Endothelial cell (in vitro differentiated cells): ENCODE measurements at places on chromosomes 7 and 10. TPM values are rescaled to one million over a fixed set of nuclear protein-coding genes. Genes with fewer than 3 reads are reported as not detected.

Gene PIK3CG
- 2.4 TPM for total RNA-seq

Gene PDE6C
- not detected for total RNA-seq

Gene GBX1
- 13.8 TPM for total RNA-seq

Gene CELF2
- total RNA-seq: 27.5 TPM

Gene CHST3
- total RNA-seq: 3.8 TPM

- H3K27me3 ChIP-seq: peaks cover 4% of the 10 kb centered on the region
- no peak overlapping the region for H3K27ac ChIP-seq
- no peaks in the 10 kb centered on the region for H3K36me3 ChIP-seq
- no peaks in the 10 kb centered on the region for H3K4me1 ChIP-seq
- H3K4me3 ChIP-seq: no peak overlapping the region
Observed at GRCh38 chr10:8137726-8138125, 83.2 kb downstream of the GATA3 start.

- H3K27me3 ChIP-seq: peaks cover 14% of the 10 kb centered on the region
- no peak overlapping the region for H3K27ac ChIP-seq
- peak overlapping the region; percentile 99 for H3K4me3 ChIP-seq
- DNase-seq: peak; percentile 54
- H3K4me1 ChIP-seq: peaks cover 26% of the 10 kb centered on the region
Observed at GRCh38 chr7:139775829-139776266, 1.9 kb downstream of the HIPK2 start.

- H3K36me3 ChIP-seq: no peaks in the 10 kb centered on the region
- no peak overlapping the region for H3K27ac ChIP-seq
- DNase-seq: no peak
- H3K27me3 ChIP-seq: peaks cover 3% of the 10 kb centered on the region
Observed at GRCh38 chr7:72219500-72219899, 192.6 kb downstream of the CALN1 start.

GRCh38 chr10:88463811-88464210 lies 119.3 kb downstream of the RNLS start:
- peaks cover 12% of the 10 kb centered on the region for H3K4me1 ChIP-seq
- H3K4me3 ChIP-seq: no peak overlapping the region
- DNase-seq: no peak
- no peaks in the 10 kb centered on the region for H3K27me3 ChIP-seq
- H3K36me3 ChIP-seq: no peaks in the 10 kb centered on the region

- peaks cover 12% of the 10 kb centered on the region for H3K27me3 ChIP-seq
- DNase-seq: peak; percentile 74
- H3K4me1 ChIP-seq: peaks cover 7% of the 10 kb centered on the region
- no peak overlapping the region for H3K27ac ChIP-seq
Observed at GRCh38 chr10:132396494-132397035, 435 bp upstream of the PWWP2B start.

GRCh38 chr7:47804767-47805545 lies 143.3 kb downstream of the PKD1L1 start:
- DNase-seq: no peak
- H3K27ac ChIP-seq: no peak overlapping the region
- peaks cover 13% of the 10 kb centered on the region for H3K4me1 ChIP-seq

DNA sequence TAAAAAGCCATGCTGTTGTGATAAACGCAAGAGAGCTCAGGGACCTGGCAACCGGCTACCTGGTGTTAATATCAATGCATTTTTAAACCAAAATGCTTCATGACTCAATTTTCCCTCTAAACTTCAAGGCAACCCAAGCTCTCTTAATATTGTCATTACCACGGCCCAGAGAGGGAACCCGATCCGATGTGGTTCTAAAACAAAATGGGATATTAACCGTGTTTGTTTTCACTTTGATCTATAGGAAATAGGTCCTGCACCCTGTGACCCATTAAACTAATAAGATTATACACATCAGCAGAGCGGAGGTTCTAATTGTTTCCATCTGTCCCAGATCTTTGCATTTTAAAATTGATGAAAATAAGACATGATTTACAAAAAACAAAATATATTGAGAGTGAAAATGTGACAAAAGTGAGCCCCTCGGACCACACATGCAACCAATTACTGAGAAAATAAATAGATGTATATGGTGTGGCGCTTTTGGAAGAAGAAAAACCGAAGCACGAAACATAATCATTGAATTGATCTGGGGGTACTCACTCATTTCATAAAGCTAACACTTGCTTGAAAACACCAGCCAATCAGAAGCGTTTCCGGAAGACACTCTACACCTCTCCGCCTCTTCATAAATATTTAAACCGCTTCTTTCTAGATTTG lies 290.3 kb upstream of the NFE2L3 start:
- H3K36me3 ChIP-seq: no peaks in the 10 kb centered on the region
- peaks cover 25% of the 10 kb centered on the region for H3K4me1 ChIP-seq
- H3K27me3 ChIP-seq: peaks cover 5% of the 10 kb centered on the region
- no peak for DNase-seq
- H3K27ac ChIP-seq: no peak overlapping the region

GRCh38 chr10:47451998-47452494 lies 31.9 kb downstream of the ANXA8 start:
- no peak for DNase-seq
- peaks cover 17% of the 10 kb centered on the region for H3K27me3 ChIP-seq
- H3K36me3 ChIP-seq: peaks cover 5% of the 10 kb centered on the region
- H3K27ac ChIP-seq: no peak overlapping the region
- no peak overlapping the region for H3K4me3 ChIP-seq

DNA sequence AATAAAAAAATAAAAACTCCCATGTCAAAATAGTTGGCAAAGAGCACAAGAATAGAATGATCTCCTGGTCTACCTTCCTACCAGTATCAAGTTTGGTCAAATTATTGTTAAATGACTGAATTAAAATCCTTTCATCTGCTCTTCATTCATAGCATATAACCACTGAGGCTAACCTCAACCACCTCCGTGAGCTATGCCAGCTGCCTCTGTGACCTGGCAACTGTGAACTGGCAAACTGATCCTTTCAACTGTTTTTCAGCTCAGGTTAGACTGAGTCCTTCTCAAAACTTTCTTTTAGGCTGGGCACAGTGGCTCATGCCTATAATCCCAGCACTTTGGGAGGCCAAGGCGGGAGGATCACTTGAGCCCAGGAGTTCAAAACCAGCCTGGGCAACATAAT lies 36.1 kb downstream of the NUDCD3 start:
- H3K4me1 ChIP-seq: no peaks in the 10 kb centered on the region
- no peak overlapping the region for H3K4me3 ChIP-seq
- peaks cover 2% of the 10 kb centered on the region for H3K27me3 ChIP-seq
- no peak overlapping the region for H3K27ac ChIP-seq
- peaks cover 8% of the 10 kb centered on the region for H3K36me3 ChIP-seq

- no peak overlapping the region for H3K4me3 ChIP-seq
- no peaks in the 10 kb centered on the region for H3K36me3 ChIP-seq
- no peaks in the 10 kb centered on the region for H3K4me1 ChIP-seq
Observed at GRCh38 chr10:49139846-49140195, 6.0 kb upstream of the FAM170B start.

DNA sequence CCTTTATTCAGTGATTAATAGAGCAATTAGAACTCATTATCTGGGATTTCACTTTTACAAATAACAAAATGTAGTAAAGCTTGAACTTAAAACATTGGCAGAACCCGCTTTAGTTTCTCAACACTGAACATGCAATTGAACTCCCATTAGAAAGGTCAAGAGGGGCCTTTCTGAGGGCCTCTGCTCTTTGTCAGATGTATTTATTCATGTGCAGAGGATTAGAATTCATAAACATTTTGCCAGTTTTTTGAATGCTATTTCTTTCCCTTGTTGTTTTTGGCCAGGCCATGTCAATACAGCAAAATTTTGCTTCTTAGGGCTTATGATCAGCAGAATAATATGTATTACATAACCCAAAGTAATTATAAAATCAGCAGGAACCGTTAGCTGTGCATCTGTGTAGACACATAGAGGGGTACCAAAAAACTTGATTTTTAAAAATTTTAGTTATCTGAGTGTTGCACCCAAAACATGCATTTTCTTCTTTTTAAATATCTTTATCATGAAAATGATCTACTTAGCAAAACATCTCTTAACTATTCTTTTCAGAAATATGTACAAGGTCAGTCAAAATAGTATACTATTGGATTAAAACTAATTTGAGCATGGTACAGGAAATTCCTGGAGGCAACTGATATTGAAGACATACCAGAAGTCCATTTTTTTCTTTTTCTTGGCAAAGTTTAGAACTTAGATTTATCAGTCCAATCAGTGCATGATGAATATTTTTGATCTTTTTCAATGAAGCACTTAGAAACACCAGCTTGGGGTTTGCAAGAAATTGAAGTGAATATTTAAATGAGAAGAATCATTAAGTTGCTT lies 177.5 kb downstream of the TWIST1 start:
- no peak for DNase-seq
- no peak overlapping the region for H3K27ac ChIP-seq
- no peaks in the 10 kb centered on the region for H3K36me3 ChIP-seq

- H3K4me1 ChIP-seq: peaks cover 5% of the 10 kb centered on the region
- H3K4me3 ChIP-seq: no peak overlapping the region
- no peak for DNase-seq
- H3K36me3 ChIP-seq: no peaks in the 10 kb centered on the region
- no peak overlapping the region for H3K27ac ChIP-seq
Observed at GRCh38 chr10:71804077-71804476, 30.8 kb upstream of the VSIR start.

- H3K27me3 ChIP-seq: no peaks in the 10 kb centered on the region
- H3K4me1 ChIP-seq: no peaks in the 10 kb centered on the region
- H3K4me3 ChIP-seq: no peak overlapping the region
- H3K27ac ChIP-seq: no peak overlapping the region
- no peak for DNase-seq
- H3K36me3 ChIP-seq: no peaks in the 10 kb centered on the region
Observed at GRCh38 chr7:25262586-25262985, 34.3 kb upstream of the NPVF start.

GRCh38 chr7:64882341-64883112 lies 20.5 kb upstream of the ZNF273 start:
- DNase-seq: peak; percentile 29
- peaks cover 25% of the 10 kb centered on the region for H3K27me3 ChIP-seq
- H3K4me3 ChIP-seq: peak overlapping the region; percentile 59

- H3K27ac ChIP-seq: peak overlapping the region; percentile 52
- DNase-seq: no peak
- H3K4me1 ChIP-seq: peaks cover 8% of the 10 kb centered on the region
Observed at GRCh38 chr10:119457966-119458766, 84.4 kb downstream of the RGS10 start.

DNA sequence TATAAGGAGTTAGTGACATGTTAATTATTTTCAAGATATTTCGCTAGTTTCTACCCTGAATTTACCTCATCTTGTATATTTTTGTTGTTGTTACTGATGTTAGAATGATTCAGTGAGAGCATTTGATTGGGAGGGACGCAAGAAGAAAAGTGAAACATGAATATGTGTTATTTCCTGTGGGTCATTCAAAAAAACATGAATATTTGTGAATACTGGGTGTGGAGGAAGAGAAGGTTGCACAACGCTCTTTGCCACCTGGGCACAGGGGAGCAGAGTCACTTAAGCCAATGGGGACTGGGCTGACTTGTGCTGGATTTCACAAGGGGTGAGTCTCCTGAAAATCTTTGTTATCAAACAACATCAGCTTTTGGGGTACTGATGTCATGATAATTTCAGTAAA lies 39.5 kb downstream of the AGK start:
- H3K4me3 ChIP-seq: no peak overlapping the region
- H3K4me1 ChIP-seq: no peaks in the 10 kb centered on the region
- H3K36me3 ChIP-seq: peaks cover 10% of the 10 kb centered on the region
- no peak overlapping the region for H3K27ac ChIP-seq

GRCh38 chr7:127437837-127438236 lies 45.3 kb upstream of the ZNF800 start:
- H3K27me3 ChIP-seq: no peaks in the 10 kb centered on the region
- H3K4me1 ChIP-seq: no peaks in the 10 kb centered on the region
- no peak overlapping the region for H3K4me3 ChIP-seq
- H3K36me3 ChIP-seq: no peaks in the 10 kb centered on the region
- no peak overlapping the region for H3K27ac ChIP-seq

DNA sequence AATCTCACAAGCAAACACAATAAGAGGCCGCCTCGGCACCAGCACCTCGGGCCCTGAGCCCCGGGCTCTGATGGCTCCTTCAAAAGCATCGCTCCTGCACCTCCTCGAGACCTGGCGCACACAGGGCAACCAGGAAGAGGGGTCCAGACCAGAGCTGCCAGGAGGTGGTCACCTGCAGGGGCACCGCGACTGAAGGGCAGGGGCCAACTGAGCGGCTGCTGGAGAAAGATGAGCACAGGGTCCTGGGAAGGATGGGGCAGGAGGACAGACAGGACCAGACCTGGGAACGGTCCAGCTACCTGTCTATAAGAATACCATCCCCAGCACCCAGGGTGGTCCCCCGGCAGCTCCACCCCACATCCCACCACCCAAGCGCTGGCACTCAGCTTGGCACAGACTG lies 20.8 kb downstream of the MAD1L1 start:
- no peak overlapping the region for H3K27ac ChIP-seq
- H3K4me3 ChIP-seq: no peak overlapping the region
- H3K27me3 ChIP-seq: peaks cover 7% of the 10 kb centered on the region
- peaks cover 52% of the 10 kb centered on the region for H3K36me3 ChIP-seq

DNA sequence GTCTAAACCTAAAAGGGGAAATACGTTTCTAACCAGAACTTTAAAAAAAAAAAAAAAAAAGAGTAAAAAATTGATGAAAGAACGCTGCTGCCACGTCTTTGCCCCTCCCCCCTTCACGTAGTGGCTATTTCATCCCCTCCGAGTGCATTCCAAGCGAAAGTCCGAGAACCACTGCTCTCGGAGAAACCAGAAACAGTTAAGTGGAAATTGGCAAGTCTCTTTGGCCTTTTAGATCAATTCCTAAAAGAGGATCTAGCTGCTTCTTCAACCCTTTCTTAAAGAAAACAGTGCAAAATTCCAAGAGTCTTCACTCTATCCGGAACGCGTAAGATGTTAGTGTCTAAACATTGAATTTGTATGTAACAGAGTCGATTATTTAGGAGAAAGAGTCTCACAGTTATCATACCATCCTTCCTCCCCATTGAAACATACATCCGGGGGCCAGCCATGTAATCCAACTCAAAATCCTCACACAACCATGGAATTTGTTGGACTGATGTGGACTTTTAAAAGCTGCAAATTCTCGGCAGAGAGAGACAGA lies 1.1 kb downstream of the P4HA1 start:
- peaks cover 2% of the 10 kb centered on the region for H3K27me3 ChIP-seq
- peak; percentile 46 for DNase-seq
- peak overlapping the region; percentile 98 for H3K27ac ChIP-seq
- peak overlapping the region; percentile 96 for H3K4me3 ChIP-seq
- H3K36me3 ChIP-seq: peaks cover 4% of the 10 kb centered on the region

DNA sequence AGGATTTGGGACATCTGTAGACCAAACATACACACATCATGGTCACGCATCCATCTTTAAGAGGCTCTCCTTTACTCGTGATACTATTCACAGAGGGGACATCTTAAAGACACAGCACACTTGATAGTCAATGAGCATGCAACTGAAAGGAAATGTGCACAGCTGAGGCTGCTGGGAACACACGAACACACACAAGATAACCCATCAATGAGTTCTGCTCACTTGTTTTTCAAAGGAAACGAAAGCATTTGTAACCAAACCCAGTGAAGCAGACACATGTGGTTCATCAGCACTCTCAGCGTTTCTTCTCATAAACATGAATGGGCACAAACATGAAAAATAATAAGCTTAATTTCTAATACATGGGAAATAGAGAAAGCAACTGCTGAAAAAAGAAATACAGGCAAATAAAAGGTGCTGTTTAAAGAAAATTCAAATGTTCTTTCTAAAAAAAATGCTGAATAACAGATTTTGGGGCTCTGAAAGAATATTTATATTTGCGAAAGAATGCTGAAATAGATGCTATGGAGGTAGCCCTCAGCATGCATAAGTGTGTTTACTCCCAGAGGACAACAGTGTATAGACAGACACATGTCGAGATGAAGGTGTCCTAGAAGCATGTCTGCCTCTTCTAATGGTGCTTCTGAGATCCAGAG lies 59.7 kb upstream of the LAMB4 start:
- no peak overlapping the region for H3K4me3 ChIP-seq
- no peak overlapping the region for H3K27ac ChIP-seq
- H3K36me3 ChIP-seq: no peaks in the 10 kb centered on the region
- DNase-seq: no peak
- no peaks in the 10 kb centered on the region for H3K27me3 ChIP-seq
